ENCODE measurements at places on chromosomes 5 and 9. TPM values are rescaled to one million over a fixed set of nuclear protein-coding genes. Genes with fewer than 3 reads are reported as not detected.

Gene WNK2
- polyA plus RNA-seq: 10.3 TPM

DNA sequence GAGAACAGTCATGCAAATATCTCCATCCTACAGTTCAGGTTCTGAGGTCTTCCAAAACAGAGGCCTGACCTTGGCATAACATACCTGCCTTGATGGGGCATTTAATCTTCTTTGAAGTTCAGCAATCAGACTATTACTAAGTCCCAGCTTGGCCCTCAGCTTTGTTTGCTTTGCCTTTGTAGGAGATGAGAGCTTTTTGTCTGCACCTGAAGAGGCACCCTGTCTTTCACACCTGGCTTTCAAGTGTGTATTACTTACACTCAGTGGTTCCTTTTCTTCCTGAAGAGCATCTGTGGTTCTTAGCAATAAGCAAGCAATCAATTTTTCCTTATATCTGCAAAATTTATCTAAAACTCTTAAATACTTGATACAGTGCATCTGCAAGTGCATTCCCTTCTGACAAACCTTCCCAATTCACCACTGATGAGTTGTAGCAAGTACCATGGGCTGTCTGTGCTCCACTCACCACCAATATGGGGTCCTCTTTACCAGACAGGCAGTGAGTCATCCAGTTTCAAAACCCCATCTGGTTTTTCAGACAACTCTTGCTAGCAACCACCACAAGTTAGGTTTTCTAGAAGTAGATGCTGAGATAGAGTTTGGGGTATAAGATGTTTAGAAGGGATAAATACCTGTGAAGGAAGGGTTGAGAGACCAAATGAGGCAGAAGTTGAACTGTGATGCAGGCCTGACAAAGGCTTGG, 100.2 kb downstream of the HINT1 start:
- no peak for DNase-seq

DNA sequence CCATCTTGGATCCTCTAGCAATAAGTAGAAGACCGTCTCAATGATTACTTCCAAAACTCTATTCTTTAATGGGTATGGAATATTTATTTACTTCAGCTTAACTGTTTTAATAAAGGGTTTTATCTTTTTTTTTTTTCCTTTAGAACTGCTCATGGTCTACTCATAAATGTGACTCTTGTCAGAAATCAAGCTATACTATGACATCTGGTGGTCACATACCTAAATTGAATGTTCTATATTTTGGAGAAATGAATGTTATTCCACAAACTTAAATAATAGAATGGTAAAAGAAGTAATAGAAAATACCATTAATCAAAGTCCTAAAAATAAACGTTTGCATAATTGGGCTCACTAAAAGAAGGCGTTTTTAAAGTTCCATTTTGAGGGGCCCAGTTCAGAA, 131.2 kb upstream of the PLCXD3 start:
- no peak for DNase-seq

DNA sequence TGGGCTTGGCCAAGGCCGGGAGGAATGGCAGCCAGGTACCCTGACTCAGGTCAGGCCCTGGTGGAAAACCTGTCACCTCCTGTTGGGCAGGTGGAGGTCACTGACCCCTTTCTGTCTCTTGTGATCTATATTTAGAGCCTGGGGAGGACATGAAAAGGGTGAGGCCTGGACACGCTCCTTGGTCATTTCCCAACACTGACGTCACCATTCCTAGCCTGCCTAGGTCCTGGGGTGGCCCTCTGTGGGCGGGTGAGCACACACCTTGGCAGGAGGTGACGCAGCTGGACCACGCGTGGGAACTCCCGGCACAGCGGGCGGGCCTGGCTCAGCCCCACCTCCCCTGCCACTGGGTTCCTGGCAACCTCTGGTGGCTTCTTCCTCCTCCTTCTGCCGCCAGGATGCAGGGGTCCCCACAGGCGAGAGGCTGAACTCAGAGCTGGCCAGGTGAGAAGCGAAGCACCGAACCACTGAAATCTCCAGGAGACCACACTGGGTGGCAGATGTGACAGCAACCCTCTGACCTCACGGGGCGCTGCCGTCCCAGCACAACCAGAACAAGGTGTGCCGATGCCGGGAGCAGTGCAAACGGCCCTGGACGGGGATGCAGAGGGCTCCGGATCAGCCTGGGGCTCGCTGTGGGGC, 6.4 kb upstream of the RALGDS start:
- DNase-seq: no peak

DNA sequence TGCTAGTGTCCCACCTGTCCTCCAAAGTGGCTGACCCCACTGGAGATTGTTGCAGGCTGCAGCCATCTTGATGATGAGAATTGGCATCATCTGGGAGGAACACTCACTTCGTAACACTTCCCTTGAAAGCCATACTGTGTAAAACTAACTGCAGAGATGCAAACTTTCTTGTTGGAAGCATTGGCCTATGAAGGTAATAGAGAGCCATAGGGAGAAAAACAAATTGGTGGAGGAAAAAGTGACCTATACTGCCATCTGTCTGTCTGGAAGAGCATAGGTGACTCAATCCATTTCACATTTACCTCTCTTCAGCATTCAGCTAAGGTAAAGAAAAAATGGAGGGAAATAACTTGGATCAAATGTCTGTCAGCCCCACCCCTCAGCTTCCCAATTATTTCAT, 473.4 kb downstream of the NTRK2 start:
- DNase-seq: no peak

- no peak for DNase-seq
Observed at GRCh38 chr5:2008851-2009629, 126.3 kb upstream of the IRX4 start.

DNA sequence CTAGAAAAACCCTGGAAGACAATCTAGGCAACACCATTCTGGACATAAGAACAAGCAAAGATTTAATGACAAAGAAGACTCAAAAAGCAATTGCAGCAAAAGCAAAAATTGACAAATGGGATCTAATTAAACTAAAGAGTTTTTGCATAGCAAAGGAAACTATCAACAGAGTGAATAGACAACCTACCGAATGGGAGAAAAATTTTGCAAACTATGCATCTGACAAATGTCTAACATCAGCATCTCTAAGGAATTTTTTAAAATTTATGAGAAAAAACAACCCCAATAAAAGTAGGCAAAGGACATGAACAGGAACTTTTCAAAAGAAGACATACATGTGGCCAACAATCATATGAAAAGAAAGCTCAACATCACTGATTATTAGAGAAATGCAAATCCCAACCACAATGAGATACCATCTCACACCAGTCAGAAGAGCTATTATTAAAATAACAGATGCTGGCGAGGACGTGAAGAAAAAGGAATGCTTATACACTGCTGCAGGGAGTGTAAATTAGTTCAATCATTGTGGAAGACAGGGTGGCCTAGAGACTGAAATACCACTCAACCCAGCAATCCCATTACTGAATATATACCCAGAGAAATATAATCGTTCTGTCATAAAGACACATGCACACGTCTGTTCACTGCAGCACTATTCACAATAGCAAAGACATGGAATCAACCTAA, 3.8 kb downstream of the MOCS2 start:
- no peak for DNase-seq

GRCh38 chr5:171762903-171763302, 22.7 kb upstream of the SMIM23 start:
- no peak for DNase-seq

DNA sequence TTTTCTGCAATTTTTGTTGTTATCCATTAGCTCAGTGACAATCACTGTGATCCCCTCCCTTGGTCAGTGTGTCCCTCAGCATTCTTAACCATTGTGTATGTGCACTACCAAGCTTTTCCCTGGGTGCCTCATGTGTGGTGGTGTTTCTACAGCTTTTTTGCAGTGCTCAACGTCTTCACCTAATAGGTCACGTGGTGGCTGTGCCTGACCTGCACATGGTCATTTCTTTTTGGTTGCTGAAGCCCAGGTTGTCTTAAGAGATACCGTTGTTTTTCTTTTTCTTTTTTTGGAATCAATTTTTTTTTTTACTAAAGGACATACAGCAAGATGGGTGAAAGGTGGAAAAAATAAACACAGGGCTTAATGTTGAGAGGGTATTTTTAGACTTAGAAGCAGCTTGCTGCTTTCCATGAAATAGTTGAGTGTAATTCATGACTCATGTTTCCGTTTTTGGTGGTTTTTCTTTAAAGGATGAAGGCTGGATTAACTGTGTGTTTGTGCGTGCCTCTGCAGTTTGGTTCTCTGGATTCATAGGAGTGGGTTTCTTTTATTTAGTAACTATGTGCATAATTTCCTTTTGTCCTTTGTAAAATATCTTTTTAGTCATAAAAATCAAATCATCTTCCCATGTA, 22.2 kb downstream of the SH3GL2 start:
- no peak for DNase-seq

Gene SPEF2
- polyA plus RNA-seq: 52.0 TPM
